ENCODE measurements at places on chromosomes 6 and 20.
A peak's percentile ranks its signal among the peaks of the same experiment; 100 is the strongest.

DNA sequence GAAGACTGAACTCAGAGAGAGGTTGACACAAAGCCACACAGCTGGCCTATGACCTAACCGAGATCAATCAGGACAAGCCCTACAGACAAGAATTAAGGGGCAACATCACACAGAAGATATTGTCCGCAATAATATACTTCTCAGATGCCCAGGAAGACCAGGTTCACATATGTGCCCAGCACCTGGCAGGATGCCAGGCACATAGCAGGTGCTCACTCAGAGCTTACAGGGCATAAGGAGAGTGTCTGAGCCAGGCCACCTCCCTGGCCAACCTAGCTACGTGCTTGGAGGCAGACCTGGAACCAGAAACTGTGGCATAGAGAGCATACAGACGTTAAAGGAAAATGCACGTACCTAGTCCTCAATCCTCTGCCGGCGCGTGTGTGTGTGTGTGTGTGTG is 87.0 kb upstream of the LRFN2 start:
- no peak for DNase-seq

GRCh38 chr6:33905071-33905609 is 101.3 kb upstream of the MLN start:
- DNase-seq = no peak

GRCh38 chr6:111804627-111805235 is 68.5 kb downstream of the FYN start:
- peak; percentile 34 for DNase-seq

DNA sequence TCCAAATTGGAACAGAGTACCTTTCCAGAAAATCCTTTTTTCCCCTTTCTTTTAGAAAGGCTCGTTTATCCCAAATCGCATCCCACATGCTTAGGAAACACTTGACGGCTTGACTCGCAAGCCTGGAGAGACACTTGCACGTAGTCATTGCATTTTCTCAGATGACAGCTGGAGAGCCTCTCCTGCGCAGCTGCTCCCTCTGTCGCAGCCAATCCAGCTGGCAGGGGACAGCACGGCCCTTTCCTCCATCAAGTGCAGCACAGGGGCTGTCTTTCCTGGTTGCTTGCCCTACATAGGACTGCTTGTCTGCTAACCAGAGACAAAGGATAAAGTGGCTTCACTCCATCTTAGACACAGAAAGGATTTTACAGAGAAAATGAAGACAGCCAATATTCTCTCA is 77.6 kb upstream of the RGS17 start:
- DNase-seq = no peak

DNA sequence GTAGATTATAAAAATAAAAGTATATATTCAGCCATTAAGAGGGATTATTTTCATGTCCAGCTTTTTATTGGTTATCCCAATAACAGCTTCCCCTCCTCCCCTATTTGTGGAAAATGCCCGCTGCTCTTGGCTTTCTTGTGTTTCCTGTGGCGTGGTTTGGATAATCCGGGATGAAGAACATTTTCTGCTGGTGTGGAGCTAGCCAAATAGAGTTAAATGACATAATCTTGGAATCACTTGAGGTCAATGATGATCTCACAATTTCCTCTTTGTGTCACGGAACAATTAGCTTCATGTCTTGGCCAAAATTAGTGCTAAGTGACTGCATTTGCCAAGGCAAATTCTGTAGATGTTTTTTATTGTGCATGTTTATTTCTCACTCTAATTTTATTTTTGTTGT is 394.0 kb downstream of the LAMA2 start:
- DNase-seq = no peak

GRCh38 chr6:32152769-32153563 is 975 bp upstream of the PPT2 start:
- no peak for DNase-seq

GRCh38 chr20:1022871-1023270 is 20.8 kb upstream of the RSPO4 start:
- DNase-seq = no peak

- DNase-seq = no peak
These were observed 14.3 kb downstream of the KIAA0319 start for GRCh38 chr6:24631671-24632070.

GRCh38 chr6:150006961-150007464 is 18.3 kb downstream of the RAET1L start:
- no peak for DNase-seq

DNA sequence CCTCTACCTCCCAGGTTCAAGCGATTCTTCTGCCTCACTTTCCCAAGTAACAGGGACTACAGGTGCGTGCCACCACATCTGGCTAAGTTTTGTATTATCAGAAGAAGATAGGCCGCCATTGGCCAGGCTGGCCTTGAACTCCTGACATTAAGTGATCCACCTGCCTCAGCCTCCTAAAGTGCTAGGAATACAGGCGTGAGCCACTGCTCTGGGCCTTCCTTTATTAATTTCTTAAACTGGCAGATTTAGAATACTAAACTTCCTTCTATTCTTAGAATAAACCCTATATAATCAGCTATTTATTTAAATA is 86.6 kb downstream of the HFE start:
- DNase-seq = no peak

DNA sequence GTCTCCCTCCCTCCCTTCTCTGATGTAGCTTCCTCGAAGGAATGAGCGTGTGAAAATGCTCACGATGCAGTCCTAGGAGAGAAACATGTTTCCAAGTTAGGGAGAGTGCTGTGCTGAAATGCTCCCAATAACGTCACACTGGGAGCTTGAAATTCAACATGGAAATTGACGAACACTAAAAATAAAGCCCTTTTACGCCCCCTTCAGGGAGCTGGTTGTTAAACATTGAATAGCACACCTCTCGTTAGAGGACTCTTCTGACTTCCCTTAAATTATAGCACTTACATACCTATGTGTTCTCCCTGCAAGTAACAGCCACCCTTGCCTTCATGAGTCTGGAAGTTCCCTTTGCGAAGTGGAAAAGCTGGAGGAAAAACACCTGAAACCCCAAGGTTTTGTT is 88.6 kb downstream of the BFSP1 start:
- no peak for DNase-seq

DNA sequence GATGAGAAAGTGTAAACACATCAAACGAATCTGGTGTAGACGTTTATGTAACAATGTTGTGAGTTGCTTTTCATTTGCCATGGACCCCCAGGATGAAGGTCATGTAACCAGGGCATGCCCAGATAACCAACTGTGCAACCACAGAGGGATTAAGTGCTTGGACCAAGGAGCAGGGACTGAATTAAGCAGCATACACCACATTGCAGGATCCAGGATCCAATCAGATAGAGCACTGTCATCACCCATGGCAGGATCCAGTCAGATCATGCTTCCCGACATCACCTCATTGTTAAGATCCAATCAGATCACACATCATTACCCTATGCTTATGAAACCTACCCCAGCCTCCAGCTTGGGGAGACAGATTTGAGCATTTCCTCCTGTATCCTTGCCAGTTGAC is 74.3 kb upstream of the RCAN2 start:
- no peak for DNase-seq

DNA sequence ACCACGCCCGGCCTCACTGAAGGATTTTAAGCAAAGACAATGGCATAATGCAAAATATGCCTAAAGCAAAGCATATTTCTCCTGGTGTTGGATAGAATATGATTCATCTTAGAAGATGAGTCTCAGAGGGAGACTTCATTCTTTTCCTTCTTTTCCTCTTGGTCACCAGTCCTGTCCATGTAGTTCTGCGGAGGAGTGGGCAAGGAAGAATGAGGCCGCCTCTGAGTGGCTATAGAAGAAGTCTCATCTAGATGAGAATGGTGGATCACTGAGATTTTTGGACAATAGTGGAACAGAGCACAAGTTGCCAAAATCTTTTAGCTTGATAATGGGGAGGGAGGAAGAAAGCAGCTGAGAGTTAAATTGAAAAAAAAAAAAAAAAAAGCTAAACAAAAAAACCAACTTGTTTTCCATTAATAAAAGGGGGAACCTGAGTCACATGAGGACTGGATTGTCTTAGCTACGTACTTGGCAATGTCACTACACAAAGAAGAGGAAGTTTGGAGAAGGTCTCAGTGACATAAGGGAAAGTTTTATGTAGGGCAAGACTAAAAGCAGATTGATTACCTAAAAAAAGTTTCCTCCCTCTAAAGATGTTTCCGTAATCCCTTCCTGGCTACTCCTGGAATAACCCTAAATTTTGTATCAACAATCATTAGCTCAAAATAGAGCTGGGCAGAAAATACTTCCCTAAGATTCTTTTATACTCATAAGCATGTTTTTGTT is 6.0 kb downstream of the CD83 start:
- DNase-seq = no peak

GRCh38 chr6:158322724-158323560 is 10.7 kb downstream of the TULP4 start:
- no peak for DNase-seq

DNA sequence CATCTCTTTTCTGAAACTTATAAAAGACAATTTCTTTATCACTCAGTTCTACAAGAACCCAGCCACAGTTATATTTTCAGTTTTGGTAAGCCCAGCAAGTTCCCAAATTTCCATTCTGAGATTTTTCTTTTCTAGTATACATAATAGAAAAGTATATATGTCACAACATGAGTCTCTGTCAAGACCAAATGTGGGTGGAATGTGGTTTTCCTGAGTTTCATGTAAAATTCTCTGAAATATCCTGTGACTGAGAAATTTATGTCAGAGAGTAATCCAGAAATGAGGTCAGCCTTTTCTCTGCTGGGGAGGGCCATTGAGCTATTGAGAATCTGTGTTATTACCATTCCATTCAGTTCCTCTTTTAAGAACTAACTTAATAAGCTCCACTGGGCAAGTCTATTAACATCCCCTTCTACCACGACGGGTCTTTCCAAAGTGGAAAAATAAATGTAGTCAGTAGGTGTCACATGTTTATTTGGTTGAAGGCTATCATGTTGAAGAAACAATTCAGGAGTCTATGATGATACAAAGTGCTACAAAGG is 100.7 kb upstream of the HMGN3 start:
- DNase-seq = no peak

GRCh38 chr20:8875586-8875985 is 193.3 kb upstream of the PLCB4 start:
- DNase-seq = no peak

All from activated T-helper 1 cell treated with anti-CD3 and anti-CD28 coated beads, Interleukin-2, amount 50 U/mL, for 16 hours (primary cell).